ENCODE measurements at places on chromosomes 3 and 15.

DNA sequence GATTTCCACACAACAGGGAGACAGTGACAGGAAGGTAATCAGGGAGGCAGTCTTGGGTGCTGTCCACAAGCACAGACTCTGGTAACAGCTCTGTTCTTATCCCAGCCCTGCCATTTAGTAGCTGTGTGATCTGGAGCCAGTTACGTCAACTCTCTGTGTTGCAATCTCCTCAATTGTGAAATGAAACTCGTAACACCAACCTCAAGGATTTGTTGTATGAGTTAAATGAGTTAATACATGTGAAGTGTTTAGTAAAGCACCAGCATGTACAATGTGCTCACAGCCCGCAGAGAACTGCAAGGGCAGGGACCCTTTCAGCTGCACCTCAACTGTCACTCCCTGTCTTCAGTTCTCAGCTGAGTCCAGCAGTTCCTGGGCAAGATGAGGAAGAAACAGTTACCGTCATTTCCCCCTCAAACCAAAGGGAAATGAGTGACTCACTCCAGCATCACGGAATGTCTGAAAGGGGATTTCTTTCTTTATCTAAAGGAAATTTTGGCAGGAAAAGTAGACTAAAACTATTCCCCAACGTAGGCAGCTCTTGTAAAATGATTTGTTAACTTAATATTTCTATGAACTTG lies 39.9 kb upstream of the MB21D2 start:
- peak; percentile 33 for DNase-seq

- DNase-seq = no peak
Measured at GRCh38 chr3:10280177-10280529, 12.6 kb downstream of the GHRL start.

DNA sequence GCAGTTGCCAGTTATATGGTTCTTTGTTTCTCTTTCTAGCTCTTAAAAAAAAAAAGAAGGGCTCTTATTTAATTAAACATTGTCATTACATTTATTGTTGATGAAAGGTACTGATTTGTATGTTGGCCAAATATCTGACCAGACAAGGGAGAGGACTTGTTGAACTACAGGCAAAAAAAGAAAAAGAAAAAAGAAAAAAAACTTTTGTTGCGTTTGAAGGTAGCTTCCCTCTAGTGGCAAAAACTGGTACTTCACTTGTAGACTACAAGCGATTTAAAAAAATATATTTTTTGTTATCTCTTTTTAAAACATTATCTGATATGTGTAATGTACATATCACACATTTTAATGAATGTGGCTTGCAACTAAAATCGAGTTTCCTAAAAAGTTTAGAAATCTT lies 280.6 kb downstream of the ROBO2 start:
- no peak for DNase-seq

GRCh38 chr3:196726788-196727675 lies 12.6 kb upstream of the PAK2 start:
- no peak for DNase-seq

DNA sequence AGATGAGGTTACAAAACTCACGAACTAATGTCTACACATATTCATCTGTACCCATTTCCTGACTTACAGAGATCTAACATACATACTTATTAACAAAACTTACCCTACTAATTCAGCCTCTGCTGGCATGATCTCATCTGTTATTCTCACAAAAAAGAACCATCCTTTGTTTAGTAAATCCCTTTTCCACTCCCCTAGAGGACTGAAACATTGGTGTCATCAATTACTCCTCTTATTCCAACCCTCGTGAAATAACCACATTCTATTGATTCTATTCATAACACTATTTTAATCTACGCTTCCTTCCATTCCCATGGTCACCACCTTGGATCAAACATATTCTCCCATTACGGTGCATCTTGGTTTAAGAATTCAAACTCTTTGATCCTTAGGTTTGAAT lies 505.9 kb downstream of the SI start:
- no peak for DNase-seq

DNA sequence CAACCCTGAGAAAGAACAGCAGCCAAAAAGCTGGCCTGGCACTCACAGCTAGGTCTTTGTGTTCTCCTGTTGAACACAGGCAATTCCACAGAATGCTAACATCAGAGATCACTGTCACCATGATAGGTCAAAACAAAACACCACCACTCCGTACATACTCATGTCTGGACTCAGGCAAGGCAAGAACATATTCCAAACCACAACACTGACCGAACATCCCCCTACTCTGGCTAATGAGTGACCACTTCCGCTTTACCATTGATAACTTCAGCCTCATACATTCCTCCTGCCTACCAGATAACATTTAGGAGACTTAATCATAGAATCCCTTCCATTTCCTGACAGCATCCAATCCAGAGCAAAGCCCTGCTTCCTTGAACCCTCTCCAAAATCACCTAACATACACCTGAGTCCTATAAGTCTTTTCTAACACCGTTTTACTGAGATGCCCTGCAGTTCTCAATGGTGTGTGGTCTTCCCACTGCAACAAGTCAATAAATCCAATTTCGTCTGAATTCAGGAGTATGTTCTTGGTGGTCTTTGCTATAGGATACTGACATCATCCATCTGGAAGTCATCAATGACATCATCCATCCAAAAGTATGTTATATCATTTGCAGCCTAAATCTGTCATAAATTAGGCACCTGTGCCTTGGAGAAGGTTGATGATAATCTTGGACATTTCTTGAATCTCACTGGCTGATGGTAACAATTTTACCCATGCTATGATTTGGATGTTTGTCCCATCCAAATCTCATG lies 23.7 kb downstream of the RIOX2 start:
- DNase-seq = no peak

DNA sequence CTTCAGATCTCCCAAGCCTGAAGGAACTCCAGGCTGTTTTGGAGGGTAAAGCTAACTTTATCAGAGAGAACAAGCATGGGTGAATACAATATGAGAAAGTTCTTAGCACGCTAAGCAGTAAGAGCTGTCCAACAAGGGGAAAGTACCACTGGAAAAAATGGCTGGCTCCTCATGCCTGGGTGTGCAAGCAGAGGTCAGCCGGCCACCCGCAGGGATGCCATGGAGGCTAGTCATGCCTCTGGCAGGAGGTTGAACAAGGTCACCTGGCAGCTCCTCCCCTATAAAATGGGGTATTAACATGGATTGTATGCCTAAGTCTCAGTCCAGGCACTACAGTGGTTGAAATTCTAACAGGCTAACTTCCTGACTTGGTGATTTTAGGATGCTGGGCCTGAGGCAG lies 75.4 kb upstream of the SLC6A1 start:
- DNase-seq = no peak

- peak; percentile 81 for DNase-seq
Measured at GRCh38 chr15:74620636-74621545, 5.3 kb downstream of the CLK3 start.

DNA sequence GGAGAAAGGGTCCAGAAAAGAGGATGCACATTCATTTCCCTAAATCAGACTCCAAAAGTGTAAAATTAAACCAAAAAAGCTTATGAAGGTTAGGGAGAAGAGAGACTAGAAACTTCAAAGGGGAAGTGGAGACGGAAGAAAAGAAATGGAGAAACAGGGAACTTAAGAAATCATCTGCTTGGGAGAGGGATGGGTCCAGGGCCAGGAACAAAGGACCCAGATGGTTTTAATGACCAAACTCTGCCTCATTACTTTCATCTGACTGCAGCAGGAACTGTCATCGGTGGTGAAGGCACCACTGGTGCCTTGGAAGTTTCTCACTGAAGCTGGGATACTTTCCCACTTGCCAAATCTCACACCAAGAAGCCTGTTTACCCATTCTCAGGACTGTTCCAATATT lies 70.5 kb upstream of the SLC4A7 start:
- no peak for DNase-seq

DNA sequence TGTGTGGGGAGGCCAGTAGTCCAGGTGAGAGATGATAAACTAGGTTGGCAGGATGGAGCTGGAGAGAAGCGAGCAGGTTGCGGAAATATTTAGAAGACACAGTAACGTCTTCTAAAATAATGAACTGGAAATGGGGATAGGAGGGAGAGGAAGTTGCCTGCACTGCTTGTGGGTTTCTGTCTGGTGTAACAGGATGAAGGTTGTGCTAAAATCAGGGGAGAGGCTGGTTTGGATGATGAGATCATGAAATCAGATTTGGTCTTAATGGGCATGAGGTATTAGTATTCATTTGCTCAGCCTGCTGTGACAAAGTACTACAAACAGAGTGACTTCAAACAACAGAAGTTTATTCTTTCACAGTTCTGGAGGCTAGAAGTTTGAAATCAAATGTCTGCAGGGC lies 32.1 kb upstream of the TNFAIP8L3 start:
- DNase-seq = no peak

DNA sequence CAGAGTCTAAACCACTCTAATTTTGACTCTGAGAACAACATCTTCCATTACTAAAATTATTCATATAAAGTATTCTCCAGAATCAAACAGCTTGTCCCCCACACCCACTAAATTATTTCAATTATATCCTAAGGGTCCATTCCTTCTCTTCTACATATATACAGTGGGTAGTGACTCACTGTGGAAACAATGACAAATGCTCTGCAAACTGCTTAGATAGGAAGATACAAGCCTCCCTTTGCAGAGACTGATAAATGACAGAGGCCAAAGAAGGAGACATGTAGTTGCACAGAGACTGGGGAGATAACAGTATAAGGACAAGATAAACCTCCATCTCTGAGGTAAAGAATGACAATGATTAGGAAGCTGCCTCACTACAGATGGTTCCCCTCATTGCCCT lies 1087.4 kb downstream of the AGBL1 start:
- no peak for DNase-seq

- no peak for DNase-seq
Measured at GRCh38 chr3:160253298-160253697, 28.1 kb downstream of the C3orf80 start.

GRCh38 chr3:146646261-146646660 lies 41.1 kb upstream of the PLSCR5 start:
- DNase-seq = no peak

DNA sequence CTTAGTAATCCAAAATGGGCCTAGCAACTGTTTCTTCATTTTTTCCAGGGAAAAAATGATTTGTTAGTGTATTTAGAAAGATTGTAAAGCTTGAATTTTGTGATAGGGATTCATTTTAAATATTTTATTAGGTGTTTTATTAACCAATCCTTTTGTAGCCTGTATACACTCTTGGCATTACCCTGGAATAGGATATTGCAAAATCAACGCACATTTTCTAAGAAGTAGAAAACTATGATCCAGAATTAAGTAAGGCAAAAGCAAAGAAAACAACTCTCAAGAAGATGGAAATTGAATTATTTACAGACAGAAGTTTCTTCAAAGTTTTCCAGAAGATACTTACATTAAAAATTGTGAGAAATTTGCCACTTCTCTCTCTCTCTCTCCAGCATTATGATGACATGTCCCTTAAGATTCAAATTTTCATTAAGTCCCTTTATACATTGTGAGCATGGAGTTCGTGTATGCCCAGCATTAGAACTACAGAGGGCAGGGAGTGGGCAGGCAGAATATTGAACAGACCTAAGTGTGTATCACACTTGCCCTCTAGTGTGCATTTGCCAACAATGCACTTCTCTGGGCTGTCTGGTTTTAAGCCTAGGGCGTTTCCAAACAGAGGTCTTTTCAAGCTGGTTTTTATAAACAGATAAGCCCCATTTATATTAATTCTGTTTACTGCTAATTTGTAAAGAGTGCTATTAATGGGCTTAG lies 28.5 kb upstream of the CMSS1 start:
- DNase-seq = no peak

DNA sequence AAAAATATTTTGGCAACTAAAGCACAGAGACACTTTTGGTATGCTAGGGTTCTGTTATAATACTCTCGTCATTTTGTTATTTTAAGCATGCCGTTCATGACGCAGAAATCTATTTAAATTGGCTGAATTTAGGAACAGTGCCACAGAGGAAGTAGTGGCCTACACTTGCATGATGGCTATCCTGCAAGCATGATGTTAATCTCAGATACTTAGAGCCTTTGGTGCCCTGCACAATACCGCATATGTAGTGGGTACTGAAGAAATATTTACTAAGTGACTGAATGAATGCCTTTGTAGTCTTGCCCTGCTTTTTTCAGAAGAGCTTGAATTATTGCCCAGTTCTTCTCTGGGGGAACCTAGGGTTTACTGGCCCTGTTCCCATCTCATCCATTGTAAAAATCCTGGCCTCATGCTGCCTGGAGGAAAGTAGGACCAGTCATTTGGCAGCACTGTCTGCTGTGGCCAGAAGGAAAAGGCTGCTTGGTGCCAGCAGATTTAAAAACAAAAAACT lies 79.0 kb downstream of the SERPINI1 start:
- no peak for DNase-seq

- DNase-seq = no peak
Measured at GRCh38 chr3:133996996-133997395, 32.7 kb downstream of the SLCO2A1 start.

DNA sequence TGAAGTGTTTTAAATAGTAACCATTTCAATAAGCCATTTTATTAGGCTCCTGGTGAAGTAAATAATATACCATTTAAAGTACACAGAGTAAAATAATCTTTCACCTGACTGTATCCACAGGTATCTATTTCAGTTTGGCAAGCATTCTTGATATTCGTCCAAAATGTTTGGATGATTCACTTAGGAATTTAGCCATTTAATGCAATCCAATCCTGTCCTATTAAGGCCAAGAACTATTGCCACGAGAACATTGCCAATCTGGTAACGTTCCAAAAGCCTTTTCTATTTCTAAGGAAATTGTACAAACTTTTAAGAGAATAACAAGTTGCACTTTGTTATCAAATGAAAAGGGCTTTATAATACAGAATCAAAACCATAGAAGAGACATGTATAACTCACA lies 209.8 kb upstream of the THRB start:
- DNase-seq = no peak

DNA sequence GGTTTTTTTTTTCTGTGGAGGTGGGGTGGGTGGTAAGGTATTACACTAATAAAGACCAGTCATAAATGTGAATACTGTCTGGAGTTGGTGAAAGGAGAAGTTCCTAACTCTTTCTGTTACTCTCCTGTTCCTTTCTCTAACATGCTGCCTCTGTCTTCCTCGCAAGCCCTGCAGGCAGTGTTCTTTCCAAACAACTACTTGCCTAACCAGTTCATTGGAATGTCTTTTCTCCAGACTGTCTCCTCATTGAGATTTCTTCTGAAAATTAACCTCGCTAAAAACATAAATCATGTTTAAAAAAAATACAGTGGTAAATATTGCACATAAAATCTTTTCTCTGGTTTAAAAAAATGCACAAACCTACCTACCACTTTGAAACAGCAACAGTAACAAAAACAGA lies 135.2 kb downstream of the TP63 start:
- DNase-seq = no peak

DNA sequence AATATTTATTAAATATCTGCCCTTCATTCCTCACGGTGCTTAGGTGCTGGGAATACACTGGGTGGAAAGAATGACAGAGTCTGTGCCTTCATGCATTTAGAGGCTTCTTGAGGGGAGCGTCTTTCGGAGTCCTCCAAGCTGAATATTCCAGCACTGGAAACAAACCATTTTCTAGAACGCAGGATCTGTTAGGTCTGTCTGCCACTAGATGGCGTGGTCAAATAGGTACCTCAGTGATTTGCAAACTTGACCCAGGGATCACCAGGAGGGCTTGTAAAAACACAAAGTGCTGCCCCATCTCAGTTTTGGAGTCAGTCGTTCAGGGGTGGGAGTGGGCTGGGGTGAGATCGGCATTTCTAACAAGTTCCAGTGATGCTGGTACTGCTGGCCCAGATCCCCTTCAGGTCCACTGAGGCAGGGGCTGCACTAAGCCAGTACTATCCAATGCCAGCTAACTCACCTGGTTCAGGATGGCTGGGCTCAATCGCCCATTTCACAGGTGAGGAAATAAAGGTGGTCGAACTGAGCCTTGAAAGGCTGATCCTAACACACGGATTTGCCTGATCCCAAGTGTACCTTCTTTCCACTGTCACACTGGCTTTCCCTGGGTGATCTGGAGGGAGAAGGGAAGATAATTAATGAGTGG lies 14.8 kb downstream of the ARNT2 start:
- no peak for DNase-seq
